ENCODE measurements at places on chromosomes 2 and 18. TPM values are rescaled to one million over a fixed set of nuclear protein-coding genes. Genes with fewer than 3 reads are reported as not detected.
A peak's percentile ranks its signal among the peaks of the same experiment; 100 is the strongest.

The CTAGE1 gene
- not detected for total RNA-seq

The SCN2A gene
- total RNA-seq, result not detected

The ZSWIM2 gene
- not detected for total RNA-seq

The NEUROD1 gene
- total RNA-seq, result not detected

The SLC35F5 gene
- total RNA-seq, result 90.2 TPM

The KLHL30 gene
- 33.4 TPM for total RNA-seq

The CXCR2 gene
- total RNA-seq, result not detected

The SH3RF3 gene
- total RNA-seq, result 37.4 TPM

DNA sequence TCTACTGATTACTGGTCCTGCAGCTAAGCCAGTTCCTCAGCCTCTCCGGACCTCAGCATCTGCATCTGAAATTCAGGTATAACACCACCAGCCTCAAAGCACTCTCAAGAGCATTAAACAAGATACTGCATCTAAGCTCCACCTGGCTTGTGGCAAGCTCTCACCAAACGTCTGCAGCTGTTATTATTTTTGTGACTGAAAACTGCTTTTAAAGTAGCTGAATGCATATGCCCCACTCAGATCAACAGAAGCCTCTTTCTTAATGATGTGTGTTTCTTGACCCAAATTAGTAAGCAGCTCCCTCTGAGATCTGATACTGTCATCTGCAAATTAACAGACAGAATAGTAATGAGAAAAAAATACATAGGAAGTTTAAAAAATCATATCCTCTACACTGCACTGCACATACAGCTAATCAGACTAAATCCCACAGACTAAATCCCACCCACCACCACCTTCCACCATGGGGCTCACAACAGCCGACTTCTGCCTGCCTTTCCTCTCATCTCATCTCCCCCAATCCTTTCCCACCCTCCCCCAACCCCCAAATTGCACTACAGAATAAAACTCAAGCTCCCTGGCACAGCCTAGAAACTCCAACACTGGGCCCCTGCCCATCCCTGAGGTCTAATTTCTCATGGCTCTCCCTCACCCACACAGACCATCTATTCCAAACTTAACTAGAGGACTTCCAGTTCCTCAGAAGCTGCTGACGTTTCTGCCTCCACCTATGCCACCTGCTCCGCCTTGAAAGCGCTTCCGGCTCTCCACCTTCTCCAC, 52.9 kb downstream of the TMEM163 start:
- no peak for DNase-seq

- DNase-seq, result no peak
These were observed 51.4 kb downstream of the LBH start for GRCh38 chr2:30282721-30283120.

DNA sequence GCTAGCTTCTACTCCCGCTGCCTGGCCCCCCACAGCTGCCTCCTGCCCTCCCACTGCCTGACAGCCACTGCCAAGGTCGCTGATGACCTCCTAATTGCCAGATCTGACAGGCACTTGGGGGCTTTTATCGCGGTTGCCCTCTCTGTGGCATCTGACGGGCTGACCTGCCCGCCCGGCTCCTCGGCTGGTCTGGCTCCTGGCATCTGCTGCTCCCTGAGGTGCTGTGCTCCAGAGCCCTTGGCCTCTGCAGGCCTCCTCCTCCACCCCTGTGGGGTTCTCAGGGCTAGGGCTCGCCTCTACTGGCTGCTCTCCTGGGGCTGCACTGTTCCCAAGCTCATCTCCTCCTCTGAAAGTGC, 43.1 kb downstream of the INHBB start:
- no peak for DNase-seq

GRCh38 chr2:208708486-208708885, 301.9 kb downstream of the PTH2R start:
- DNase-seq, result no peak

GRCh38 chr2:206693399-206694137, 24.6 kb downstream of the DYTN start:
- no peak for DNase-seq

DNA sequence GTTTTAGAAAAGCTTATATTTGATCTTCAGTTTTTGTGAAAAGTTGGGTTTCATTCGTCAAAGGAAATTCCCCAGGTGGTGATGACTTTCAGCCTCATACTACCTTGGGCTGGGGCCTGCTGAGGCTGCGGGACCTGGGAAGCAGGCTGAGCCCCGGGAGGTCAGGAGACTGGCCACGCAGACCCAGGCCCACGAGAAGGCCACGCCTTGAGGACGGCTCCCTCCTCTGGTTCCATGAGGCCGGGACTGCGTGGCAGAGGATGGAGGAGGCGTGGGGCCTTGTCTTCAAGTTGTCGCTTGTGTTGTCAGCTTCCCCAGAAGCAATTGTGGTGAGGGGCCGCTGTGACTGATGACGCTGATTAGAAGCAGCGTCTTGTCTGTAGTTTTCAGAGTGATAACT, 11.8 kb downstream of the CNDP2 start:
- DNase-seq, result no peak

GRCh38 chr2:145203891-145204290, 684.0 kb upstream of the ZEB2 start:
- no peak for DNase-seq

DNA sequence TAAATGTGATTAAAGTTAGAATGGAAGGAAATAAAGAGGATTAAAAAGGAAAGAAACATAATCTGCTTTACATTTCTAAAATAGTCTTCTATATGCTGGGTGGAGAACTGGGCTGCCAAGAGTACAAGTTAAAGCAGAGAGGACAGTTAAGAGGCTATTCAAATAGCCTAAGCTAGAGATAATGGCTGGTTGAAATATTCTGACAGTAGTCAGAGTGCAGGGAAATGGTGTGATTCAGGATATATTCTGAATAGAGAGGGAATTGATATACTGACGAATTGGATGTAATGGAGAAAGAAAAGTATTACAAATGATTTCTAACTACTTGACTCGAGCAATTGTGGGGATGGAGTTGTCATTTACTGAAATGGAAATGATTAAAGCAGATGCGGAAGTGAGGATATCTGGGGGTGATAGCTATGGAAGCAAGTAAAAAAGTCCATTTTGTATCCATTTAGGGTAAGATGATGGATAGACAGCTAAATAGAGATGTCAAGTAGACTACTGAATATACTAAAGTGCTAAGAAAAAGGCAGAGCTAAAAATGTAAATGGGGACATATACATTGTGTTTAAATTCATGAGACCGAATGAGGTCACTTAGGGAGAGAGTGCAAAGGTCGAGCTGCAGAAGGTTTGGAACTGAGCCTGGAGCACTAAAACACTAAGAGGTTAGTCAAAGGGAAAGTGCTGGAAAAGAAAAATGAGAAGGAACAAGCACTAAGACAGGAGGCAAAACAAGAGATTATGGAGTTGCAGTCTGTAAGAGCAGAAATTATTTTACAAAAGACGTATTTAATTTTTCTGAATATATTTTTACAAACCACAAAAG, 696.8 kb downstream of the LRRTM4 start:
- no peak for DNase-seq

- peak; percentile 75 for DNase-seq
These were observed 29.6 kb downstream of the SH3BP4 start for GRCh38 chr2:234981197-234982095.

DNA sequence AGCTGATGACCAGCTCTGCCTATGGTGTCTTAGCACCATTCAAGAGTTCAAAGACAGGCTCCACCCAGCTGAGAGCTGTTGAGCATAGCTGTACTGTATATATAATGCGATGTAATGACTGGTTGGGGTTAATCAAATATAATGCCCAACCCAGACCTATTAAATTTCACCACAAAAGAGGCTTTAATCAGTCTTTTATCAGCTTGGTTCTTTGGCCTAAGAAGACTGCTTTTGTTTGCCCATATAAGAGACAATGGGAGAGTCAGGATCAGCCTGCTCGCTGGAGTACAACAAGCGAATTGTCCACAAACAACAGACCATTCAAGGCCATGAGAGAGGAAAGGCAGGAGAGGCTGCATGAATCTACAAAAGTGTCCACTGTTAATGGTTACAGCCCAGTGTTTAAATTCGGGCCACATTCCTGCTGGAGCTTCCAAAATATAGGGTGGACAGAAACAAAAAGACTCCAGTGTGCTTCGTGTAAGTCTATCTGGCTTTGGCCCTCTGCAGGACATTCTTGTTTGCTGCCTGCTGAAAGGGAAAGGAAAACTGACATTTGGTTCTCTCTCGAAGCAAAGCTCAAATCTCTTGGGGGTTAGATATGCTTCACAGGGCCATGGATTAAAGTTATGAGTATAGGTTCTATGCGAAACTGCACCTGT, 299.0 kb upstream of the FBXO11 start:
- DNase-seq, result no peak

- DNase-seq, result no peak
These were observed 443 bp downstream of the CPSF3 start for GRCh38 chr2:9423922-9424272.

- DNase-seq, result no peak
These were observed 235.3 kb upstream of the PXDN start for GRCh38 chr2:1979569-1979968.

DNA sequence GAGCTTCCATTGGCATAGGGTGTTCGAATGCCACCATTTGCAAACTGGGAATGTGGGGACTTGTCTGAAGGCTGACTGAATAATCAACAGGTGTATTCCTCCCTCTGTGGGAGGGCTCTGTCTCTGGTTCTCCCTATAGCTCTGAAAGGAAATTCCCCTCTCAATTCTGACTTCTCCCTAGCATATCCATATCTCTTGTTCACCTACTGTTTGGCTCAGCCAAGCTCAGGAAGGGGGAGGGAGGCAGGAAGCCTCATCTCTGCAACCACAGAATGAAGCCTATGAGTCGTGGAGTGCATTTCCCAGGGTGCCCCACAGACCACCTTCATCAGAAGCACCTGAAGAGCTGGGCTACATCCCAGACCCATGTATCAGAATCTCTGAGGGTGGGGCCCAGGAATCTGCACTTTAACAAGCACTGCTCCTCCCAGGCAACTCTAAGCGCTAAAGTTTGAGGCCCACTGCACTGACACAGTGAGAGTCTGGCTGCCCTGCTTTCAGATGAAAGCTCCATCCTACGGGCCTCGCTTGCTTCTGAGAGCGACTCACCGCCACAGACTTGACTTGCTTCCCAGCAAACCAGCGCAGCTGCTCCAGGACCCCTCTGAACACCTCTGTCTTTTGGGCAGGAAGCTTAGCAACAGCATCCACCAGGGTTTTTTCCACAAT, 32.0 kb downstream of the XDH start:
- no peak for DNase-seq

GRCh38 chr2:150135223-150135883, 352.1 kb downstream of the RND3 start:
- no peak for DNase-seq

- DNase-seq, result no peak
These were observed 17.1 kb downstream of the TMEM185B start for GRCh38 chr2:120206022-120206581.

GRCh38 chr18:42950732-42951131, 164.8 kb downstream of the RIT2 start:
- DNase-seq, result no peak

DNA sequence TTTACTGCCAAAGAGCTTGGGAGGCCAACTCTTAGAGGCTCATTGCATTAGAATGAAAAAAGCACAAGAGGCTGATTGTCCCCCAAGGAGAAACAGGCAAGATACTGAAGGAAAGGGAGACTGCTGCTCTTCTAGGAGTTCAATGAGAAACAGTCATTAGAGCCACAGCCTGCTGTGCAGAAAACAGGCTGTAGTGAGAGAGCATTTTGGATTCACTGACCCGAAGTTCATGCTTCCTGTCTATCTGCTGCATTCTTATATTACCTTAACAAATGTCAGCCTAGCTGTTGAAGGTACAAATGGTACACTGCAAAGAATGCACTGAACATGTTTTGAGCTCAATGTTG, 423.3 kb downstream of the SETBP1 start:
- DNase-seq, result no peak

DNA sequence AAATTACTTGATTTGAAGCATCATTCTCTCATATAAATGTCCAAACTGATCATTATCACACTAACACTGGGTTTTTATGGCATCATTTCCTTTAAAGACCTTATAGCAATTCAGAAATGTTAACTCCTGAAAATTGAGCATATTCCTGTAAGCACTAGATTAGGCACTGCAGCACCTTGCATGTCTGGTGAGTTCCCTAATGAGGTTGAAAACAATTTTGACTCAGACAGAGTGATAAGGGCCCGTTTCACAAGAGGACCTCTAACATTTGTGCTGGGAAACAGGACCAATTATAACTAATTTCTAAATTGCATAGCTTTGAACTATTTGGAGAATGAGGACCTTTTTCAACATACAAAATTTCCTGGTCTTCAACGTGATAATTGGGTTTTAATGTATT, 69.9 kb downstream of the OSBPL6 start:
- DNase-seq, result no peak

DNA sequence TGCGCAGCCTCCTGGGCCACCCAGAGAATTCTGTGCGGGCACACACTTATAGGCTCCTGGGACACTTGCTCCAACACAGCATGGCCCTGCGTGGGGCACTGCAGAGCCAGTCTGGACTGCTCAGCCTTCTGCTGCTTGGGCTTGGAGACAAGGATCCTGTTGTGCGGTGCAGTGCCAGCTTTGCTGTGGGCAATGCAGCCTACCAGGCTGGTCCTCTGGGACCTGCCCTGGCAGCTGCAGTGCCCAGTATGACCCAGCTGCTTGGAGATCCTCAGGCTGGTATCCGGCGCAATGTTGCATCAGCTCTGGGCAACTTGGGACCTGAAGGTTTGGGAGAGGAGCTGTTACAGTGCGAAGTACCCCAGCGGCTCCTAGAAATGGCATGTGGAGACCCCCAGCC, 11.8 kb upstream of the TTLL4 start:
- DNase-seq, result no peak

DNA sequence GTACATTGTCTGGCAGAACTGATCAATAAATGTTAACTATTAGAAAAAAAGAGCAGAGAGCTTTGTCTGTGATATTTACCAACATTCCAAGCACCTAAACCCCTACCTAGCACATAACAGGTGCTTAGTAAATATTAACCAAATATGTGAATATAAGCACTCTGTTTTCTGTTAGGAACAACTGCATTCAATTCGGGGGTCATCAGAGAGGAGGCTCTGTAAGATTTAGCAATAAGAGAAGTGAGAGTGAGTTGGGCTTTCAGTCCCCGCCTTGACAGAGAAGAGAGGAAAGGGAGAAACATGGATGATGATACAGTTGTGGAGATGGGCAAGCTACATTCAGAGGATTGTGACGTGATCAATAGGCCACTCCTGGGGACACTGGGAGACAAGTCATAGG, 47.7 kb downstream of the MYOM1 start:
- no peak for DNase-seq

DNA sequence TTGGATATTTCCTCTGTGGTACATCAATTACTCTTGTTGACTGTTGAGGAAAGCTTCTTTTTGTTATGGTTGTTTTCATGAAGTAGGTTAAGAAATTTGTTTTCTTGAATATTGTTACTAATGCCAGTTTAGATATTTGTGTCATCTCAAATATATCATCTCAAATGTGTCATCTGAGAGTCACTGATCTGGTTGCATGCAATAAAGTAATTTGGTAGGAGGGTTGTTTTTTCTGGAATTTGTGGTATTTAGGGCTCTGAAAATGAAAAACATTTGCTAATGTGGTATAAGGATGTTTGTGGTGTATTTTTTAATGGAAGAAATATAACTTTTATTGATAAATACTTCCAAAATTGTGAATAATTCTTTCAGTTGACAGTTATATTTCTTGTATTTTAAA, 117.7 kb downstream of the GREB1L start:
- no peak for DNase-seq

GRCh38 chr2:144048631-144049060, 471.3 kb downstream of the ZEB2 start:
- DNase-seq, result no peak

- DNase-seq, result no peak
These were observed 46.4 kb upstream of the SPP2 start for GRCh38 chr2:234003972-234004617.

Measured in thoracic aorta (tissue), 2 donors.